ENCODE measurements at places on chromosomes 1 and 21. TPM values are rescaled to one million over a fixed set of nuclear protein-coding genes. Genes with fewer than 3 reads are reported as not detected.

BOLA1 gene
- total RNA-seq: 16.1 TPM

DNA sequence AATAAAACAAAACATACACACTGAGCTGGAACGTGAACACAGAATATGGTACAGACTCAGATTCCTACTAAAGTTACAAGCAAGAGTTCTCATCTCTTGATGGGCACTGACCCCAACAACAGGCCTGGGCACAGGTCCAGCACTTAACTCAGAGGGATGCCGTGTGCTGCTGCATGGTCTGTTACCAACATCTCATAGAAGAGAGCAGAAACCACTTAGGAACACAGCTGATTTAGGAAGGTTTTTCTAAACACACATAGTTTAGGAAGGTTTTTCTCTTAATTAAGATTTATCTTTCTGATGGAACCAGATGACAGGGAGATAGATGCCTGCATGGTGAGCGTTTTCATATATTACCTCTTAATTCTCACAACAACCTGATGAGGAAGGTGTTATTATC, 1.5 kb downstream of the GCLM start:
- peak; percentile 26 for DNase-seq
- no peak overlapping the region for H3K27ac ChIP-seq
- H3K4me1 ChIP-seq: peaks cover 11% of the 10 kb centered on the region
- H3K36me3 ChIP-seq: no peaks in the 10 kb centered on the region

- H3K27me3 ChIP-seq: no peaks in the 10 kb centered on the region
- H3K36me3 ChIP-seq: no peaks in the 10 kb centered on the region
- H3K4me3 ChIP-seq: no peak overlapping the region
- no peak for DNase-seq
- no peak overlapping the region for H3K27ac ChIP-seq
These were observed 886.8 kb downstream of the KCNT2 start for GRCh38 chr1:195721210-195721971.

DNA sequence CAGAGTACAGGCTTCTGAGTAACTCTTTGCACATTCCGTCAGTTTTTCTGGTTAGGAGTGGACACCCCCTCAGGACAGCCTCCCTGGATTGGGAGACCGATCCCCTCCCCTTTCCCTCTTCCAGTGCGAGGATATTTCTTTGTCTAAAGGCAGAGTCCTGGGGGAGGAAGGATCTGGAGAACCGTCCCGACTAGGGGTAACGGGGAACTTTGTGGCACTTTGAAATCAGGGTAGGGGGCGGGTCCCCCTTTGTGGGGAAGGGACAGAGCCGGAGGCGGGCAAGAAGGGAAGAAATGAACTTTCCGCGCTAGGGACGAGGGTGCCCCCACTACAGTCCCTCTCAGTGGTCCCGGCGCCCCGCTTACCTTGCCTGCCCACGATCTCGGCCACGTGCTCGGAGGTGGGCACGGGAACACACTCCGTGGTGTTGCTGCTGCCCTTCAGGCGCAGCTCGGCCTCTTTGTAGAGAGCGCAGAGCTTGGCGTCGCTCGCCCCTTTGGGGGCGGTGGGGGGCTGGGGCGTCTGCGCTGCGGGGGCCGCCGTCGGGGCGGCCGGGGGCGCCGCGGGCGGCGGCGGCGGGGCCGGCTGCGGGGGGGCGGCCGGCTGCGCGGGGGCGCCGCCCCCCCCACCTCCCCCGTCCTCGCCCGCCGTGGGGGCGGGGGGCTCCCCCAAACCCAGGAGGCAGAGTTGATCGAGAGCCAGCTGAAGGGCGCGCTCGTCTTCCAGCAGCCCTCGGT, 917 bp downstream of the MEX3A start:
- no peaks in the 10 kb centered on the region for H3K27me3 ChIP-seq
- DNase-seq: no peak
- peak overlapping the region; percentile 93 for H3K27ac ChIP-seq
- no peaks in the 10 kb centered on the region for H3K36me3 ChIP-seq
- H3K4me3 ChIP-seq: peak overlapping the region; percentile 91
- peaks cover 42% of the 10 kb centered on the region for H3K4me1 ChIP-seq

- H3K4me3 ChIP-seq: no peak overlapping the region
- no peaks in the 10 kb centered on the region for H3K27me3 ChIP-seq
- peak; percentile 86 for DNase-seq
- H3K27ac ChIP-seq: peak overlapping the region; percentile 45
- H3K4me1 ChIP-seq: peaks cover 11% of the 10 kb centered on the region
These were observed 2.0 kb upstream of the PIP5K1A start for GRCh38 chr1:151196292-151196800.

DNA sequence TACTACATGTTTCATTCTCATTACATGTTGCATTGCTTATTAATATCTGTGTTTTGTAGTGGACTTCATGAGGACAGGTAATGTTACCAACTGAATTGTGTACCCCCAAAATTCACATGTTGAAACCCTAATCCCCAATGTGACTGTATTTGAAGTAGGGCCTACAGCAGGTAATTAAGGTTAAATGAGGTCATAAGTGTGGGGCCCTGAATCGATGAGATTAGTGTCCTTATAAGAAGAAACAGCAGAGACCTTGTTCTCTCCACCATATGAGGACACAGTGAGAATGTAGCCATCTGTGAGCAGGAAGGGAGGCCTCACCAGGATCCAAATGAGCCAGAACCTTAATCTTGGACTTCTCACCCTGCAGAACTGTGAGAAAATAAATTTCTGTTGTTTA, 15.0 kb upstream of the IFNAR1 start:
- no peaks in the 10 kb centered on the region for H3K4me1 ChIP-seq
- no peak overlapping the region for H3K4me3 ChIP-seq
- DNase-seq: no peak

All from hepatocyte (in vitro differentiated cells).